Left ventricle myocardium inferior (tissue), 1 donor: ENCODE measurements at places on chromosomes 3 and 15. TPM values are rescaled to one million over a fixed set of nuclear protein-coding genes. Genes with fewer than 3 reads are reported as not detected.

PLEKHO2 gene
- total RNA-seq: 8.0 TPM

THSD4 gene
- total RNA-seq: 95.8 TPM

C3orf85 gene
- total RNA-seq: not detected

DUOXA1 gene
- total RNA-seq: 0.30 TPM

TMEM266 gene
- total RNA-seq: not detected

KLHL24 gene
- total RNA-seq: 217 TPM

NCKIPSD gene
- total RNA-seq: 17.0 TPM

CTSH gene
- total RNA-seq: 52.6 TPM

GDPGP1 gene
- 15.5 TPM for total RNA-seq

ALDH1A3 gene
- total RNA-seq: 2.9 TPM

IL5RA gene
- total RNA-seq: not detected

NTRK3 gene
- 1.6 TPM for total RNA-seq

ROPN1 gene
- total RNA-seq: not detected

SH2D7 gene
- not detected for total RNA-seq

THAP10 gene
- 5.6 TPM for total RNA-seq

ACKR2 gene
- total RNA-seq: 0.44 TPM

DNA sequence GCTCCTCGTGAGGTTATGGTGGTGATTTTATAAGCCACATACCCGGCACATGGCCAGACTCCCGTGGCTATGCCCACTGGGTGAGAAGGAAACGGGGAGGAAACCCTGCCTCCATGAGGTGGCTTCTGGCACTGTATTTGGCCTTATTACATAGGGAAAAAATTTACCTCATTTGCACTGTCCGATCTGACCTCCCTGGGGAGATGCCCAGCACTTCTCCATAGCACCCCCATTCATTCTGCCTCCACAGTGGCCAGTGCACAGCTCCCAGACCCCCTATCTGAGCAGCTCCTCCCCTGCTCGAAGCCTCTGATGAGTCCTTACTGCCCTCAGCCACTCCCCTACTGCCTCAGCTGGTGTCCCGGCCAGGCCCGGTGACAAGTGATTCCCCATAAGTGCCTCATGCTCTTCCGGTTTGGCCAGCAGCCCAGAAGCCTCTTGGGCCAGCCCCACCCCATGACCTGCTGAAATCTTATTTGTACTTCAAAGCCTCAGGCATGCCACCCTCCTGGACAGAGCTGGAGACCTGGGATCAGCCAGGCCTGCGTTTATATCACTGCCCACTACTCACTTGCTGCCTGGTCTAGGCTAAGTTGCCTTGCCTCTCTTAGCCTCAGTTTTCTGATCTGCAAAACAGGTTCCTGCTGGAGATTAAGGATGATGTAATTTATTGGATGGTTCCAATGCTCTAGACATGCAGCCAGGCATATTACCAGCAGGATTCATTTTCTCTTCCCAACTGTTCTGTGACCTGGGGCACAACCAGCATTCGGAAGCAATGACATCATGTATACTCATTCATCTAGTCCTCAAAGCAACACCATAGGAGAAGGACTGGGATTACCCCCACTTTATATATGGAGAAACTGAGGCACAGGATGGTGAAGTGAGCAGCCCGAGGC is 30.6 kb upstream of the SLC6A6 start:
- DNase-seq: peak; percentile 89

GRCh38 chr3:111200027-111200426 is 128.4 kb downstream of the NECTIN3 start:
- no peak for DNase-seq

GRCh38 chr3:11565072-11565471 is 78.6 kb downstream of the VGLL4 start:
- DNase-seq: peak; percentile 74

- no peak for DNase-seq
Observed at GRCh38 chr3:189365609-189366564, 194.1 kb downstream of the TPRG1 start.

DNA sequence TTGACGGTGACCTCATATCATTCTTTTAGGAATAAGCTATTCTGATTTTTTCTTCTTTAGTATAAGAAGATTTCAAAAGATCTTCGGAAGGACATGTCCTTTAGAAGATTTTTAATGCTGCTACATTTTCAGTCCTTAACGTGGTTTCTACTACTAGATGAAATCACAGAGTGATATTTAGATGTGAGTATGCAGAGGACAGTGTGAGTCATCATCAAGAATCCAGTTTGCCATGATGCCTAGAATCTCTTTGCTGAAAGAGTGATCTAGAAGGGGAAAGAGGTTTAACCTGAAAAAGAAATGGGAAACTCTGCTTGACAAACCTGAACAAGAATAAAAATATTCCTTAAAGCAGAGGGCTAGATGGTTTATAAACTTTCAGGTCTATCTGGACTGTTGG is 43.2 kb downstream of the SLC7A14 start:
- no peak for DNase-seq

GRCh38 chr15:39801641-39802309 is 19.1 kb upstream of the FSIP1 start:
- DNase-seq: no peak

GRCh38 chr3:182979103-182979673 is 1.1 kb downstream of the DCUN1D1 start:
- DNase-seq: no peak

- DNase-seq: no peak
Observed at GRCh38 chr15:90208356-90208755, 7.2 kb downstream of the SEMA4B start.

GRCh38 chr15:85515212-85515611 is 134.8 kb downstream of the AKAP13 start:
- no peak for DNase-seq

GRCh38 chr15:66614951-66615760 is 49.4 kb upstream of the LCTL start:
- no peak for DNase-seq

DNA sequence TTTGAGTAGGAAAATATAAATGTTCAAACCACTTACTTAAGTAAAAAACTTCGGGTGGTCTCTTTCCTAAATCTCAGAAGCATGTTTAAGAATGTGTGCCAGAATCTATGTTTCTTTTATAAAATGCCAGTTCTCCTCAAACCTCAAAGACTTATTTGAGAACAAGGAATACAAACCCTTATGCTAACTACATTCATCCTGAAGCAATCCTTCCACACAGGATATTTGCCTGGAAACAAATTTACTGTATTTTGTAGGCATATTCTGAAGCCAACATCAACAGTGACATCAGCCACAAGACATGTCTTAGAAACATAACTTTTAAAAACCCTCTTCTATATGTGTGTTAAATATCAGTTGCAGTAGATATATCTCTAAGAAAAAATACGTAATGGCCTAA is 1077.0 kb downstream of the ROBO1 start:
- no peak for DNase-seq

- no peak for DNase-seq
Observed at GRCh38 chr3:153072382-153072781, 89.6 kb upstream of the RAP2B start.

- no peak for DNase-seq
Observed at GRCh38 chr3:128496019-128496601, 3.1 kb upstream of the GATA2 start.

- no peak for DNase-seq
Observed at GRCh38 chr3:56469141-56469540, 874 bp upstream of the ERC2 start.

- no peak for DNase-seq
Observed at GRCh38 chr3:40387001-40387894, at the start of gene ENTPD3. Gene ENTPD3 (plus strand): TSS chr3:40387184. CDS start chr3:40388058, 874 bp downstream.

GRCh38 chr3:41208507-41209220 is 9.4 kb downstream of the CTNNB1 start:
- no peak for DNase-seq

- peak; percentile 87 for DNase-seq
Observed at GRCh38 chr3:146250449-146251382, at the start of gene PLSCR4. Gene PLSCR4 (minus strand): TSS chr3:146251105. CDS start chr3:146222071, 29,034 bp downstream.

DNA sequence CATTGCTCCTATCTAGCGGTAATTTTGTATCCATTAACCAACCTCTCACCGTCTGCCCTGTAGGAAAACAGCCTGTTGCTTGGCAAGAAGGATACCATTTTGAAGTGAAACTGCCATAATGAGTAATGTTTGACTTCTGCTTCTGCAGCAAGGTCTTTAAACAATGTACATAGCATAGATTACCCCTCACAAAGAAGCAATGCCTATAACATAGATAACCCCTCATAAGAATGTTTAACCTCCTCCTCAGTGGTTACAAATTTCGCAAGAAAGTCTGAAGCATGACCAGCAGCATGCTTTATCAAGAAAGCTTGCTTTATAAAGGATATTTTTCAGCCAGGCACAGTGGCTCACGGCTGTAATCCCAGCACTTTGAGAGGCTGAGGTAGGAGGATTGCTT is 61.2 kb upstream of the MFGE8 start:
- DNase-seq: no peak

- DNase-seq: no peak
Observed at GRCh38 chr15:49506341-49506740, 83.3 kb downstream of the FGF7 start.

- no peak for DNase-seq
Observed at GRCh38 chr15:84937144-84937543, 44.5 kb upstream of the PDE8A start.

- no peak for DNase-seq
Observed at GRCh38 chr15:101120987-101121386, 130.9 kb downstream of the CHSY1 start.

- DNase-seq: no peak
Observed at GRCh38 chr3:77125966-77126365, 86.1 kb downstream of the ROBO2 start.

DNA sequence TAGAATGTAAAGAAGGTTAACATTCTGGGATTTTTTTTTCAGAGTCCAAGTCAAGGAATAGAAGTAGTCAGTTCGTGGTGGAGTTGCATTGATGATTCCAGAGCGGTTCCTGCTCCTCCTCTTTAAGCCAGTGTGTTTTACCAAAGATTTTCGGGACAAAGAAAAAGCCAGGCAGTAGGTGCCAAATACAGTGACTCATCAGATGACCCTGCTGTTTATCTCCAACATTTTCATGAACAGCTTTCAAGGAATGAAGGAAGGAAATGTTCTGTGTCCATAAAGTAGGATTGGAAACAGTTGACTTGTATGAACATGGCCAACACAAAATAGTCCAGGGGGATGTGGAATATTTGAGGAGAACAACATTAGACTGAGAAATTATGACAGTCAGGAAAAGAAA is 142.4 kb upstream of the TMC3 start:
- no peak for DNase-seq

DNA sequence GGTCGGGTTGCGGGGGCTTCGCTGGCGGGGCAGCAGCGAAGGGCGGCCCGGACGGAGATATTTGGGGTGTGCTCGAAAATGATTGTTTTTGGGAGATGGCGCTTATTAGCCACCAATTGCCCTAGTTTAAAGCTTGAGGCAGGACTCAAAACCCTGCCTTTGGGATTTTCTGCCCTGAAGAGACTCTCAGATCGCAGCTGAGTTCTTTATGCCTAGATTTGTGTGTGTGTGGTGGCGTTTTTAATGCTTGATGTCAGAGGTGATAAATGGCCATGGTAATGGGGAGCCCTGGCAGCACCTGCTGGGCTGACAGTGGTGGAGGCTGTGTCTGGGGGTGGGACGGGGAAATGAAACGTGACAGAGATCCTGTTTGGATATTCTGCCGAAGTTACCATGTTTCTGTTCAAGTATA is 604 bp downstream of the KCTD6 start:
- DNase-seq: no peak

DNA sequence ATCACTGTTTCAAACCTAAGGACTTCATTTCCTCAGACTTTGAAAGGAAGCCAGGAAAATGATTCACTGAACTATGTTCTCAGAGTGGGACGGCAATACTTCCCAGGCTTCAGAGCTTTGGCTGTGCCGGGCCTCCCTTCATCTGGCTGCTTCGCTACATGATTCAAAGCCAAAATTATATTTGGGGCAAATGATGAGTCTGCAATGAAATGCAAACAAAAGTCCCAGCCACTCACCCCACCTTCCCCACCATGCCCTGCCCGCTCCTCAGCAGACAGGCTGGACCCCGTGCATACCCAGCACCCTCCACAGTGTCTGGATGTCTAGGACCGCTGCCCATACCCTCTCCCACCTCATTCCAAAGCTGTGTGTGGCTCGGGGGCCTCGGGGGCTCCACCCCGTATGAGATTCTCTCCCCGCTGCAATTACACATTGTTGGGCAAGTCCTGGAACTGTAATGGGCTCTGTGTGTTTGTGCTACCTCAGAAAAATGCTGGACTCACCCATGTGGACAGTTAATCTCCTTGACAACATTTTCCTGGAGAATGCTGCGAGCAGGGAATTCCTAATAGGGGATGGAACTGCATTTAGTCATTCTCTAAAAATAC is 32.2 kb downstream of the ATP10A start:
- DNase-seq: no peak

DNA sequence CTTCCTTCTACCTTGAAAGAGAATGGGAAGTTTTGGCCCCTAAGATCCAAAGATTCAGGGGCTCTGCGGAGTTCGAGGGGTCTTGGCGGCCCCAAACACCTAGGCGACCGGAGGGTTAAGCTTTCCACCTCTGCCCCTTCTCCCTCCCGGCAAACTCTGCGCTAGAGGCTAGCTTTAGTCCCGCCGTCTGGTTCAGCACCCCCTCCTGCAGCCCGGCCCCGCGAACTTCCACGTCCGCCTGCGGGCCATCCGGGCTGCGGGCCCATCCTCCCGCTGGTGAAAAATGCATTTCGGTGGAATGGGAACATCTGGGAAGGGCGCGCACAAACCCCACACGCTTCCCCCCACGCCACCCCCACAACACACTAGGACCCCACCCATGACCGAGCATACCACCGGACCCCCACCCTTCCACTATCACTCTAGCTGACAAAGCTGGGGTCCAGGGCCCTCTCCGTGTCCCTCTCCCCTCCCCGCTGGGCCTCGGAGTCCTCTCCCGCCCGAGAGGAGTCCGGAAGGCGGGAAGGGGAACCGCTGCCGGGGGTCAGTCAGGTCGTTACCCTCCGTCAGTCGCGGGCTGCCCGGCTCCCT is 1.0 kb downstream of the SHOX2 start:
- DNase-seq: no peak

GRCh38 chr3:197545101-197545500 is 10.7 kb downstream of the BDH1 start:
- no peak for DNase-seq

DNA sequence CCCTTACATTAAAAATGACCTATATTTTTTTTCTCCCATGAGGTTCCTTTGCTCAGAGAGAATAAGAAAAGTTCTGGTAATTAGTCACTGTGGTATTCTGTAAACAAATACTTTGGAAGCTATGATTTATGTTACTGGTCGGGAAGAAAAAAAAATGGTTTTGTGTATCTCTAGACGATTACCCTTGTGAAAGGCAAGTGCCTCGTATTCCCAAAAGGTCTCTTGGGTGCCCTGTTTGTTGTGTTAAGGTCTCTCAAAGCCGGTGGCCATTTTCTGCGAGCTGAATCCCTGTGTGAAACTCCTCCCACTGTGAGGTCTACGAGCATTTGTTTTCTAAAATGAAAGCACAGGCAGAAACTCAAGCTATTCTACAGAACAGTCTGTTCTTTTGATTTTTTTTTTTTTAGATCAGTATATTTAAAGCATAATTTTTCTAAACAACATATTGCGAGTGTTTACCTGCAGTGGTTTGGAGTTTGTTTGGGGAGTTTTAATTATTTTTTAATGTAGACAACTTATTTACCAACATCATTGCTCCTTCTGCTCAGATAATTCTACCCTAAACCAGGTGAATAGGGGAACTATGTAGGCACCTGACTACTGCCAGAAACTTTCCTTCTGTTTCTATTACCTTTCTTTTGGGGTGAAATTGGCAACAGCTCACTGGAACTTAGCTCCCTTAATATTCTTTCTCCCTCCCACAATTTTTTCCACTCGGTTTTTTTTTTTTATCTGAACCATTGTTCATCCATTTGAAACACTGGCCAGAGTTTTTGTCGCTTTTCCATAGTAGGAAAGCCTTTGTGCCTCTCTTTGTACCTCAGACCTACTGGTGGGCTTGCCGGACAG is 44.0 kb downstream of the ZBTB38 start:
- peak; percentile 45 for DNase-seq

GRCh38 chr3:20573175-20573574 is 387.2 kb upstream of the SGO1 start:
- no peak for DNase-seq
